ENCODE measurements at places on chromosomes 13 and 19.

GRCh38 chr13:44667943-44668342 lies 91.8 kb upstream of the TSC22D1 start:
- DNase-seq: peak; percentile 85

GRCh38 chr13:23871616-23872220 lies 17.5 kb downstream of the MIPEP start:
- peak; percentile 60 for DNase-seq

DNA sequence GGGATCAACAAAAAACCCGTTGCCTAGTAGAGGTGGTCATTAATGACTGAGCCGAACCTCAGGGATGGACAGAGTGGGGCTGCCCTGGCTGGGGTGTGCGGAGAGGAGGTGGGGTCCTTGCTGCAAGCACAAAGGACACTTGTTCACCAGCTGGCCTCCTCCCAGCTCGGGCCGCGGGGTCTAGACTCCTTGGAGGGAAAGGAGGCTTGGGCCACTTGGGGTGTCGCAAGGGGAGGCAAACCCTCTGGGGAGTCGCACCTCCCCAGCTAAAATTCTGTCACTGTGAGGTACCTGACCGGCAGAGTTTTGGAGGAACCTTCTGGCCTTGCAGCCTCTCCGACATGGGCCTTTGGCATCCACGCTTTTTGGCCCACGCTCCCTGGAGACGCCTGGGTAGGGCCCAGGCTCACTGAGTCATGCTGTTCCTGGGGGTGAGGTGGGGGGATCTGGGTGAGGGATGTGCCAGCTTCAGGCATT lies 8.2 kb downstream of the KLHL26 start:
- DNase-seq: no peak

DNA sequence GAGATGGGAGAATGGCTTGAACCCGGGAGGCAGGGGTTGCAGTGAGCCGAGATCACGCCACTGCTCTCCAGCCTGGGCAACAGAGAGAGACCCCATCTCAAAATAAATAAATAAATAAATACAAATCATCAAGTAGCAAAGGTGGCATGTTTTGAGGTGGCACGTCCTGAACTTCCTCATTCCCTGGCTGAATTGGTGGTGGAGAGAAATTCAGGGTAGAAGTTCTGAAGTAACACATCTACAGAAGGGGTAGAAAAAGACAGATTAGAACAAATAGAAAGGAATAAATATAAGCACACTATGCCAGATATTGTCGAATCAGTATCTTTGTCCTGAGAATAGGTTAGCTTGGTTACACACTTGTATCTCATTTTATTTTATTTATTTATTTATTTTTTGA lies 6.3 kb downstream of the IFI30 start:
- DNase-seq: no peak

DNA sequence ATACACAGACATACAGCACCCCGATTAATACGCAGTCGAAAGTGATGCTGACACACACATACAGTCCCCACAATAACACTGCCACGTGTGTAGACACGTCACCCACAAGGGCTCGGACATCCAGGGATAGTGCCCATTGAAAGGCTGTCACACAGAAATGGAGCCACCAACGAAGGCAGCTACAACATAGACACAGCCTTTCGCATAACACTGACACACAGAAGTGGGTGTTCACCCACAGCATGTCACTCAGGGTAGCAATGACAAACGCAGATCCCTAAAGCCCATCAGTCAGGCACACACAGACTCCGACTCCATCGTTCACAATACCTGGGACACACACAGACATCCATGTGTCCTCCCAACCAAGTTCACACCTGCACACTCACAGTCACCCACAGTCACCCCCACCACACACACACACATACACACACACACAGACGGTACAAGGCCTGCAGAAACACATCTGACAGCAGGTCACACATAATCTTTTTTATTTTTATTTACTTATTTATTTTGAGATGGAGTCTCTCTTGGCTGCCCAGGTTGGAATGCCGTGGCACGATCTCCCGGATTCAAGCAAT lies 10.4 kb upstream of the NANOS3 start:
- no peak for DNase-seq

GRCh38 chr13:83879431-83880171 lies 2.7 kb downstream of the SLITRK1 start:
- peak; percentile 6 for DNase-seq

DNA sequence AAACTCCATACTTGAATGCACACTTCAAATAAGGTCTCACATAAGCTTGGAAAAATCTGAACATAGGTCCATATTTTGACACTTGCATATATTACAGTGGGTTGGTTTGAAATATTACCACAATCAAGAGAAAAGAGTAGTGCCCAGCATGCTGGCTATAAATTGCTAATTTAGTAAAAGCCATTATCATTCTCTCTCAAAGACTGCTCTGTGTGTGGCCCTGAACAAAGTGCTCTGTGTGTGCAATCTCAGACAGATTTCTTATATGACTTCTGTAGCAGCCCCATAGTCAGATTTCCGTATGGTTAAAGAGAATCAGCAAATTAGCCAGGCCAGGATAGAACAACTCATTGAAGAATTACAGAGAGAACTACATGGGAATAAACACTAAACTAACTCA lies 78.2 kb downstream of the LIG4 start:
- no peak for DNase-seq

DNA sequence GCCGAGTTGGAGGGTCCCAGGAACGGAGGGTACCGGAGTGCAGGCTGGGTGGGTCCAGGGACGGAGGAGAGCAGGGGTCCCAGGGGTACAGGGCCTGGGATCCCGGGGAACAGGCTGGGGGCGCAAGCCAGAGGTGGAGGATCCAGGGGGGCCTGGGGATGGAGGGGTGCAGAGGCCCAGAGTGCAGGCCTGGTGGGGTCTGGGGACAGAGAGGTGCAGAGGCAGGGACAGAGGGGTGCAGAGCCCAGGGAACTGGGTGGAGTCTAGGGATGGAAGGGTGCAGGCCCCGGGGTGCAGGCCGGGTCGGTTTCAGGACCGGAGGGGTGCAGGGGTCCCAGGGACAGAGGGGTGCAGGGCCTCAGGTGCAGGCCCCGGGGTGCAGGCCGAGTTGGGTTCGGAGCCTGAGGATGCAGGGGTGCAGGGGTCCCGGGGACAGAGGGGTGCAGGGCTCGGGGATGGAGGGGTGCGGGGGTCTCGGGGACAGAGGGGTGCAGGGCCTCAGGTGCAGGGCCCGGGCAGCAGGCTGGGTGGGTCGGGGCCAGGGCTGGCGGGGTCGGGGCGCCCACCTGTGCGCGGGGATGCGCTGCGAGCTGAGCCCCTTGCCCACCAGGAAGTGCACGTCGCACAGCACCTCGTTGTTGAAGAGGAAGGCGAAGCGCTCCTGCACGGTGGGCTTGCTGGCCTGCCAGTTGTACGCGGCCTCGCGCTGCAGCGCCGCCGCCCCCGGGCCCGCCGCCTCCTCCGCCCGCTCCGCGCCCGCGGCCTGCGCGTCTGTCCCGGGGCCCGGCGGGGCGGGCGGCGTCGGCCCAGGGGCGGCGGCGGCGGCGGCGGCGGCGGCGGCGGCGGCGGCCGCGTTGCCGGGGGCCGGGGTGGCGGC lies 545 bp downstream of the BTBD2 start:
- no peak for DNase-seq

- DNase-seq: no peak
These were observed 13.8 kb downstream of the RCBTB1 start for GRCh38 chr13:49571299-49572240.

GRCh38 chr19:35213663-35214632 lies 14.6 kb downstream of the FAM187B start:
- DNase-seq: peak; percentile 60

DNA sequence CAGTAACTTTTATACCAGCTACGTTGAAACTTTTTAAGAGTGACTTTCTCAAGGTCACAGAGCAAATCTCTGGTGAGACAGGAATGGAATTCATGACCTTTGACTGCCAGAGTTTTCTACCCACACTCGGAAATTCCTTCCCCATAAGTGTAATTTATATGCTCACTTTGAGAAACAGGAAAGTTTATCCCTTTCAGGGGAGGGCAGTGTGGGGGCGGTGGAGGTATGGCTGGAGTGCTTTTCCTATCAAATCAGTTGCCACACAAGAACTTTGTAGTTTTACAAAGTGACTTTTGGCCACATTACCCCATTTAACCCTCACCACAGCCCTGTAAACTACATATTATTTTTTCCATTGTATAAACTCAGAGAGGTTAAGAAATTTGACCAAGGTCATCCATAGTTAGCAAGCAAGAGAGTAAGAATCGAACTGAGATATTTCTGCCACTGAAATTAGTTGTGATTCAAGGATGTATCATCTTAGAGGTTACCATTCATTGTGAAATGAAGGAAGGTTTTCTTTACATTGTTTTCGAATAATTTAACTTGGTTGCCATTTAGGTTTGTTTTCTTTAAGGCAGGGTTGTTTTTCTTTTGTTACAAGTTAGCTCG lies 5.9 kb downstream of the KLF12 start:
- DNase-seq: no peak

DNA sequence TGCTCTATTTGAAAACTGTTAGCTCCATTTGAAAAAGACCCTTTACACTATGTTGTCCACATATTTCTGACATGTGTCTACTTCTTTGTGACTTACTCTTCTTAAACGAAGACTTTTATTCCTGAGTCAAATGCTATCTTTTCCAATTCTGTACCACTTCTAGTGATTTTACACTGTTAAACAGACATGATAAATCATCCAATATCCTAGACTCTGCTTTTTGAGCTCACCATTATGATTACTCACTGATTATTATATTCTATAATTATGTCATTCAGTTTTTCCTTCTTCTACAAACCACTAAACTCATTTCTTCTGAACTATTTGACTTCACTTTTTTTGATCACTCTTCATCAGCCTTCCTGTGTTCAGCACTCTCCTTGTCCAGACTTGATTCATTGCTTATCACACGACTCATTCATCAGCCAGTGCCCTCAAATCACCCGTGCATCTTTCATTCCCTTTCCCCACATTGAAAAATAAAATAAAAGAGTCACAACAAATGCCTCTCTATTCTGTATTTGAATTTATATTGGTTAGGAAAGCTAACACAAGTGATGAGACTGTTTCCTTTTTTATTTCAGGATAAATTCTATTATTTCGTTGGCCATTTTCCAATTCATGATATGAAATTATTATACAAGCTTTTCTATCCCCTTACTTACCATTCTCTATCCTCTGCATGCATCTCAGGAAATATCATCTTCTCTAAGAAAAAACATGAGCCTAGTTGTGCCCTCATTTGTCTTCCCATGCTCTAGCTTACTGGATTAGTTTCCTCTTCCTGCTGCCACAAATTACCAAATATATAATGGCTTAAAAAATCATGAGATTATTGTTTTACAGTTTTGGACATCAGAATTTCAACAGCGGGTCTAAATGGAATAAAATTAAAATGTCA lies 1482.1 kb upstream of the MIR17HG start:
- DNase-seq: no peak

GRCh38 chr13:46341112-46341711 lies 45.8 kb downstream of the RUBCNL start:
- peak; percentile 66 for DNase-seq

GRCh38 chr13:86906127-86906874 lies 764.9 kb upstream of the SLITRK5 start:
- DNase-seq: peak; percentile 1

DNA sequence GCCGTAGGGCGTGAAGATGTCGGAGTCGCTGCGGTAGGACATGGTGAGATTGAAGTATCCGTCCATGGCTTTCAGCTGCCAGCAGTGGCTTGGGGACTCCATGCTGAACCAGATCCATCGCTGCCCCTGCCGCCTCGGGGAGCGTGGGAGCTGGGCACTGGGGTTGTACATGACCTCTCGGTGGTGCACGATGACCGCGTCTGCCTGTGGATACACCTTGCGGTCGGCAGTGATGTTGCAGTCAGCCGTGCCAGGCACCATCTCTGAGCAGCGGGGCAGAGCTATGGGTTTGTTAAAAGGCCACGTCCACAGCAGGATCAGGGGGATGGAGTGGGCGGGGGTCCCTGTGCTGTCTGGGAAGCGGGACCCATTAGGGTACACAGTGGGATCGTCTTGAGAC lies 7.4 kb downstream of the FUT6 start:
- DNase-seq: no peak

DNA sequence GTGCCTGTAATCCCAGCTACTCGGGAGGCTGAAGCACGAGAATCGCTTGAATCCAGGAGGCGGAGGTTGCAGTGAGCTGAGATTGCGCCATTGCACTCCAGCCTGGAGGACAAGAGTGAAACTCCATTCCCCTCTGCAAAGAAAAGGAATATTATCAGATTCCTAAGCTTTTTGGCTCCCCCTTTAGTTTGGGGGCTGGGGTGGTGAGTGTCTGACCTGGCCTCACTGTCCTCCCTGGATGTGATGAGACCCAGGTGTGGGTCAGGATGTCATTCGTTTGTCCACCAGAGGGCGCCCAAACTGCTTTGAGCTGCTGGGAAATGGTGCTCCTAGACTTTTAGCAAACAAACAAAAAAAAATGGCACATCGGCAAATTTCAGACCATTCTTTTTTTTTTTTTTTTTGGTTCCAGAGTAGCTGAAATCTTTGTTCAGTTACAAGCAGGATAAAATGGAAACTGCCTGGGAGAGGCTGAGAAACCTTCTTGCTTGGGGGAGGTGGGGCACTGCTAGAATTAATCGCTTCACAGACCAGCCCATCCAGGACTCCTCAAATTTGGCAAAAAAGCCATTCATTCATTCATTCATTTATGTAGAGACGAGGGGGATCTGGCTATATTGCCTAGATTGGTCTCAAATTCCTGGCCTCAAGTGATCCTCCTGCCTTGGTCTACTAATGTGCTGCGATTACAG lies 29.4 kb downstream of the SPC24 start:
- peak; percentile 73 for DNase-seq

- peak; percentile 55 for DNase-seq
These were observed 35.9 kb upstream of the ZSCAN5A start for GRCh38 chr19:56350416-56351045.

- no peak for DNase-seq
These were observed 799.8 kb upstream of the SLC10A2 start for GRCh38 chr13:103866048-103866447.

DNA sequence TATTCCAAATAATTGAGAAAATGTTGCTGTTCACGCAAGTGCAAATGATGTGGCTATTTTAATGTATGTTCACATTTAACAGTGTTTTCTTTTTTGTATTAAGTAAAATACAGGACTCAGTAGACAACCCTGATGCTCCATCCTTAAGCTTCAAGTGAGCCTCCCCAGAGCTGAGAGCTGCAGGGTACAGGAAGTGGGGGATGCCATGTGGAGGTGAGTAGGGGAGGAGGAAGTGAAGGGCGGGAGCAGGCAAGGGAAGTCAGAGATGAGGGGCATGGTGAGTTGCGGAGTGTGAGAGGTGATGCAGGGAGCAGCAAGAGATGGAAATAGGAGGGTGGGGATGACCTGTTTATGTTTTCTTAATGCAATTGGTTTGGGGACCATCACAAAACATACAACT lies 711.0 kb downstream of the UQCRFS1 start:
- no peak for DNase-seq

DNA sequence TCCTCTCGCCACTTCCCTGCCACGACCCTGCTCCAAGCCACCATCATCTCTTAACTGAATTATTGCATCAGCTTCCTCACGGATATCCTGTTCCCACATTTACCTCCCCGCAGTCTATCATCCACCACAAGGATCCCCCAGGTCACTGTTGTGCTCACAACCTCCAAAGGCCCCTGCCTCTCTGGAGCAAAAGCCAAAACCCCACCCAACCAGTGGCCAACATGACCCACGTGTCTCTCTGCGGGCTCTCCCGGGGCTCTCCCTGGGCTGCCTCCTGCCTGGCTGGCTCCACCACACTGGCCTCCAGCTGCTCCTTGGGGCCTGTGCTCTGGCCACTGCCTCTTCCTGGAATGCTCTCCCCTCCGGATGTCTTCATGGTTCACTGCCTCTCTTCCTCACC lies 809.3 kb downstream of the UQCRFS1 start:
- DNase-seq: no peak
